ENCODE measurements at places on chromosomes 7 and 10. TPM values are rescaled to one million over a fixed set of nuclear protein-coding genes. Genes with fewer than 3 reads are reported as not detected.

DNA sequence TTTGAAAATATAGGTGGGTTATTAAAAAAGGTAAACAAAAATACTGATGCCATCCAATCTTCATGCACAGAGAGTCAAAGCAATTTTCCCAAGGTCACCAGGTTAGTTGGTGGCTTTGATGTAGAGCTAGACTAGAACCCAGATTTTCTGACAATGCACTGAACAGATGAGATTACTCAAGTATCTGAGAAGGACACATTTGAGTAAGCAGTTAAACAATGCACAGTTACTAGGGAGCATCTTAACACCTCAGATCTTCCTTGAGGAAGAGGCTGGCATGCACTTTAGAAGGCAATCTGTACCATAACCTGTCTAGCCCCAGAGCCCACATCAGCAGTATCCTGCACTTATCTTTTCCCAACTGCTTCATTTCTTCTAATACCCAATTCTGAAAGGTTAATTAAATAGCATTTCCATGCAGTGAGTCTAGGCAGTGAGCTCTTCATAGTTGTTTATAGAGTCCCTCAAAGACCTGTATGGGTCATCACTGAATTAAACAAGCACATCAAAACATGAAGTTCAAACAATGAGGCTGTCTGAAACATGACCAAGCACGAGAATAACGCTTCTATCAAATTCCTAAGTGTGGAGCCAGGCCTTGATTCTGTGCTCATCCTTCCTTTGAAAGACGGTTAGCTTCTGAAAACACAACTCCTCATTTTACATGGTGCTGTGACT lies 38.2 kb upstream of the ANK3 start:
- no peak for DNase-seq

- no peak for DNase-seq
Measured at GRCh38 chr7:70597066-70597465, 534.9 kb upstream of the GALNT17 start.

DNA sequence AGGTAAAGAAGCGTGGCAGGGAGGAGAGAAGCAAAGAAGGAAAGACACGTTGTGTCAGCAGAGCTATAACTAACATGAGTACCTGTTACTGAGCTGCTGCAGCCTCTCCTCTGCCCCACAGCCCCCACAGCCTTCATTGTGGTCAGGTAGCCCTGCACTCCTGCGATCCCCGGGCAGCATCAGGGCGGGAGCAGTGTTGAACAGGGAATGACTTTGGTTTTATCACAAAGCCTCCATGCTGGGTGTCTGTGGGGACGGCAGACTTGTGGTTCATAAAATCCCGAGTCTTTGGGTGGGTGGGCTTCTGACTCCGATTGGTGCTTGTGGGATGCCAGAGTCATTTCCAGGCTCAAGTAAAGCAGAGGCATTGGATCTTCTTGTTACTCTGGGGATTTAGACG lies 14.8 kb upstream of the PRKAG2 start:
- DNase-seq: peak; percentile 18

DNA sequence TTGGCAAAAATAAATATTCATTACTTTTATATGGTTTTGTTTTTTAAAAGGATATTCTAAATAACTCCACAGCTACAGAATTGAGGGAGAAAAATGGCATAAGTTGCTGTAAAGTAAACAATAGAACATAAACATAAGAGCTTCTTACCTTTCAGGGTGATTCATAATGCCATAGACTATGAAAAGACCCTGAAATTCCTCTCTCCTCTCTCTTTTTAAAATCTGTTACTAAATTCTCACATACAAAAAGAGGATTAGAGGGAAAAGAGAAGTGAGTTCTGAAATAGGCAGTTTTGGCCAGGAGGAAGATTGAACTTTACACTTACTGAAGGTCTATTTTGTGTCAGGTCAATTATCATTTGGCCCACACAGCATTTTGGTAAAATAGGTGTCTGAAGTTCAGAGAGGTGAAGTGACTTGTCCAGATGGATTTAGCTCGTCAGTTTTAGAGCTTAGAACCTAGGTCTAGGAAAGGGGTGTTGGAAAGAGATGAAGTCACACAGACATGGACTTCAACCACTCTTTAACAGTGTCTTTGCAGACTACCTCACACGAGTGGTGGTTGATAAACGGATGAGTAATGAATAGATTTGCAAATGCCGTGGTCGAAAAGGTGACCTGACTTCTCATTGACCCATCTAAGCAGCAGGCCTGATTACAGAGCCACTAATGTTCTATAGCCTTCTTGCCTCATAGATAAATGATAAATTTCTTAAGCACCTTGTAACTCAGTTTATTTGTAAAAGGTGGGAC lies 190.6 kb upstream of the CCDC6 start:
- DNase-seq: no peak

DNA sequence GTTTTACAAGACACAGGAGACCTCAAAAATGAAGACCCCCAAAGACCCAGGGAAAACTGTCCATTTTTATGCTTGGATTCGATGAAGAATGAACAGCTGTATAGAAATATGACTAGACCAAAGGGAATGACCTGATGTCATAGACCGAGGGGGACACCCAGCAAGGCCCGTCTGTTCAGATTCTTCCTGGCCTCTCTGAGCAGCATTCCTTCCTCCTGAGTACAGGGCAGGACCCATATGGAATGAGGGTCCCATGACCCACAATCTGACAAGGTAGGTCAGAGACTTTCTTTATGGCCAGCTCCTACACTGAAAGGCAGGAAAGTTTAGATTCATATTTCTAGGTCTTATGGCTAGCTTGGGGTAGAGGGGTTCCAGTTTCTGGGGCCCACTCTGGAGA lies 356.0 kb downstream of the GATA3 start:
- DNase-seq: no peak

DNA sequence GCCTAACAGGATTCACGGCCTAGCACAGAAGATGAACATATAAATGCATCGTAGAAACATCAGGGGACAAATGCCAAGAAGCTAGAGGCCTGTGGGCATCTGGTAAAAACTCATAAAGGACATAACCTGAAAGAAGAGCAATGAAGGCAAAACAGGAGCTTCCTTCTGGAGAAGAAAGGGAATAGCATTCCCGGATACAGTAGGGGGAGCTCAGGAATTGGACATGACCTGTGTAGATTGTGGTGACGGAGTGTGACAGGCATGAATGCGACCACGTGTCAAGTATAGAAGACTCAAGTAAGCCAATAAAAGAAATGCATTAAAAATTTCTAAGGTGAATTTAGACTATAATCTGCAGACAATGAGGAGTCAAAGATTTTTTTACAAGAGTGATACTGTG lies 270.1 kb downstream of the AGMO start:
- no peak for DNase-seq

GRCh38 chr10:128419466-128420019 lies 293.3 kb upstream of the MKI67 start:
- DNase-seq: no peak

DNA sequence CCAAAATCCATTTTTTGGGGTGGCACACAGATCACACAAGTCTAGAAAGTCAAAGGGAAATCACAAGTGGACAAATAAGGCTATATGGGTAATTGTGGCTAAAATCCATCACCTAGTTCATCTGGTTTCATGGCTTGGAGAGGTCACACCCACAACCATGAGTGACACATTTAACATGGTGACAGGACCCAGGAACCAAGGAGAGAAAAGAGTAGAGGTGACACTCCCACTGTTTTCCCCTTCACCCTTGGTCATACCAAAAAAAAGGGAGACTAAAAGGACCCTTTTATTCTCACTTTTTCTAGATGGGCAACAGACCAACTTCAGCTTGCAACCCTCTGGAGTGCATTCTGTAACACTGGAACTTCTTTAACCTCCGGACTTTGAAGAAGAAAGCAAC lies 46.2 kb upstream of the ZNF107 start:
- DNase-seq: no peak

- DNase-seq: no peak
Measured at GRCh38 chr7:70893971-70894715, 237.8 kb upstream of the GALNT17 start.

DNA sequence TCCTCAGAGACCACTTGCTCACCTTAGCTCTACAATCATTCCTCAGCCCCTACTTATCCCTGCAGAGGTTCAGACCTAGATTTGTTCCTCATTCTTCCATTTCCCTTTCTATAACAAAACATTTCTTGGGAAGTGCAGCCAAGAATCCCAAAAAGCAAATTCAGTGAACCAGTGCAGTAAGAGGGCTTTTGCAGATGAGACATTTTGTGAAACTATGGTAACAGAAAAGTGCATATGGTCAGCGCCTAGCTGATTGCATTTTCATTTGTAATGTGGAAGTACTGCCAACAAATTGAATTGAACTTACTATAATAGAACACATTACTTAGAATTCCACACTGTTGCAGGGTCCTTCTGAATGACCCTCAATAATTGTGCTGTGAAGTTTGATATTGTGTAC lies 18.6 kb downstream of the AGMO start:
- no peak for DNase-seq

GRCh38 chr7:7236041-7236440 lies 53.7 kb downstream of the C1GALT1 start:
- DNase-seq: no peak

The LBX1 gene
- not detected for total RNA-seq

The SPDYE2B gene
- total RNA-seq: not detected

The CHN2 gene
- total RNA-seq: 23.0 TPM

The CFAP46 gene
- total RNA-seq: 0.37 TPM

The PSD gene
- total RNA-seq: 0.12 TPM
